ENCODE measurements at places on chromosomes 12 and 14.

DNA sequence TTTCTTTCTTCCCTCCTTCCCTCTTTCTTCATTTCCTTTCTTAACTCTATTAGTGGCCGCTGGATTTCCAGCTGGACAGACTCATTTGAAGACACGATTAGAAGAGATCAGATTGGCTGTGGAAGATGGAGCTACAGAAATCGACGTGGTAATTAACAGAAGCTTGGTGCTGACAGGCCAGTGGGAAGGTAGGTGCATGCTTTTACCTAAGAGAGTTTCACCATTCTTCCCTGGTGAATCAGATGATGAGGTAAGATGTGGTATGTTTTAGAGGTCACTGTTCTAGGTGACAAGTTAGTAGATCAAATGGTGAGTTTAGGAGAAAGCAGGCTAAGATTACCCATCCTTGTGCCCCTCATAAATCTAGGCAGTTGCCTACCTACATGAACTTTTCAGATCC, 51.6 kb downstream of the DERA start:
- no peak for DNase-seq

DNA sequence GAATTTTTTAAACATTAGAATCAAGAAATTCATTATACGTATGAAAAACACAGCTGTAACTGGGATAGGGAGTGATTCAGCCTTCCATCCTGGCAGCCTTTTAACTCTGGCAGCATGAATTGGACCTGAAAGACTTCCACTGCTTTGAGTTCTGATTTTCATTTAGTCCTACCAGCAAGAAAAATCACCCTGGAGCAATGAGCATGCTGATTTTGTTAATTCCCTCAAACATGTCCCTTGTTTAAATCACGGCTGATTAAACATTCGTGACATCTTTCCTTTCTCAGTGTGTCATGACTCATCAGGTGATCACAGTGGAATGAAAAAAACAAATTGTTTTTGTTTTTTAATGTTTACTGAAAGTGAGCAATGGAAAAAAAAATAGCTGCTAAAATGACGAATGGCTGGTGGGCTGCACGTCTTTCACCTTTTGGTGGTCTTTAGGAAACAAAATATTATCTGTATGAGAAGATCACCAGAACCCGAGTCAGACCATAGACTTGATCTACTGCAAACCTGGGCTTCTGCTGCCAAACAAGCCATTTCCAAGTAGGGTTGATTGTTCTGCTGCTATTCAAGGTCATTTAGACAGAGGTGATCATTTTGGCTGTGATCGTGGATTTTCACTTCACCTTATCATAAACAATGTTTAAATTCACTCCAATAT, 67.0 kb upstream of the CAND1 start:
- DNase-seq, result no peak

GRCh38 chr14:60051721-60052221, 40.0 kb upstream of the PCNX4 start:
- DNase-seq, result no peak

DNA sequence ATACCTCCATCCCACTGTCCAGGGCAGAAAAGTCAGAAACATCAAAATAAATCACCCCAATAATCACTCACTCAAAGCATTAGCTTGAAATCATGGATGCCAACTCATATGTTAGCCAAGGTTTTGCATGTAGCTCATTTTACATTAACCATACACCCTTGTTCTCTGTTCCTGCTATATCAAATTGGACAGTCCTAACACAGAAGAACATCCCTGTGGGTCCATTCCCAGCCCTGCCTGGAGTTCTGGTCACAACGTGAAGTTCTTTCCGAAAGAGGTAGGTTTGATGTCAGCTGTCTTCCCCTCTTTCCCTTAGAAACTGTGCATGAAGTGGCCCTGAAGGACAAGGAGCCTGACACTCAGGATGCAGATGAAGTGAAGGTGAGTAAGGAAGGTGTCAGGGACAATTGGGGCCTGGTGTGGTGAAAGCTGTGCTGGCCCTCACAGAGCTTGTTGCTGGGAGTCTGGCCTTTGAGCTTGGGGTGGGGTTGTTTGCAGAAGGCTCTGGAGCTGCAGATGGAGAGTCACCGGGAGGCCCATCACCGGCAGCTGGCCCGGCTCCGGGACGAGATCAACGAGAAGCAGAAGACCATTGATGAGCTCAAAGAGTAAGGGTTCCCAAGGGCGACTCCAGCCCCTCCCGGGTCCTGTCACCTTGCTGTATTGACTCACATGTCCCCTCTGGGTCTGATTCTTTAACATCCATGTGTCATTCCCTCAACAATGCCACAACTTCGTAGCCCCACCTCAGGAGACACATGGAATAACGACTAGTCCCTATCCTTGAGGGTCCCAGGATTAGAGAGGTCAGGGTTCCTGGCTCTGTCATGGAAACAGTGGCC, 15.0 kb upstream of the PIP4K2C start:
- no peak for DNase-seq

DNA sequence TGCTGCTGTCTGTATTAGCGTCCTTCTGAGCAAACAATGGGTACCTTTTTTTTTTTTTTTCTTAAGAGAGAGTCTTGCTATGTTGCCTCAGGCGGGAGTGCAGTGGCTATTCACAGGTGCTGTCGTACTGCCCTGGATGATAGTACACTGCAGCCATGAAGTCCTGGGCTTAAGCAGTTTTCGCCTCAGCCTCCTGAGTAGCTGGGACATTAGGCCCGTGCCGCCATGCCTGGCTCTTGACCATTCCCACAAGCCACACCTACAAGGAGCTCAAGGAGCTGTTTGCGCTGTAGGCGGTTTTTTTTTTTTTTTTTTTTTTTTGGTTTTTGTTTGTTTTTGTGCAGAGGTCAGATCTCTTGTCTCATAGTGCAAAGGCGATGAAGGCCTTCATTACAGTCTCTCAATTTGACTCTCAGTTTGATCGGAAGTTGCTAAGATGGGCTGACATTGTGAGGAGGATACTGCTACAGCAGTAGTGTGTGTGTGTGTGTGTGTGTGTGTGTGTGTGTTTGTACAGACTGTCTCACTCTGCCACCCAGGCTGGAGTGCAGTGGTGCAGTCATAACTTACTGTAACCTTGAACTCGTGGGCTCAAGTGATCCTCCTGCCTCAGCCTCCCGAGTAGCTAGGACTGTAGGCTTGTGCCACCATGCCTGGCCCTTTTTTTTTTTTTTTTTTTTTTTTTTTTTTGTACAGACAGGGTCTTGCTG, 34.2 kb downstream of the TRAF3 start:
- DNase-seq, result no peak

DNA sequence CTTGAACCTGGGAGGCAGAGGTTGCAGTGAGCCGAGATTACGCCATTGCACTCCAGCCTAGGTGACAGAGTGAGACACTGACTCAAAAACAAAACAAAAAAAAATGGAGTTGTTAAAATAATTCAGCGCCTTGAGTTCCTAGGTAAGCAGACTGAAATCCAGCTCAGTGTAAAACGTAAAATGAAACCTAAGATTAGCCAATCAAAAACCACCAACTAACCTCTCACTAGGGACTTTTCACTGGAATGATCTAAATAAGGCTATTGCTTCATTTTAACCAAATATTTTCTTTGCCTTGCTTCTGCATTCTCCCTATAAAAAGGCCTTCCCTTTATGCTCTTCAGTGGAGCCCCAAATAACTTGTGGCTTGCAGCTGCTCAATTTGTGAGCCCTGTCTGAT, 91.6 kb upstream of the HIF1A start:
- no peak for DNase-seq

DNA sequence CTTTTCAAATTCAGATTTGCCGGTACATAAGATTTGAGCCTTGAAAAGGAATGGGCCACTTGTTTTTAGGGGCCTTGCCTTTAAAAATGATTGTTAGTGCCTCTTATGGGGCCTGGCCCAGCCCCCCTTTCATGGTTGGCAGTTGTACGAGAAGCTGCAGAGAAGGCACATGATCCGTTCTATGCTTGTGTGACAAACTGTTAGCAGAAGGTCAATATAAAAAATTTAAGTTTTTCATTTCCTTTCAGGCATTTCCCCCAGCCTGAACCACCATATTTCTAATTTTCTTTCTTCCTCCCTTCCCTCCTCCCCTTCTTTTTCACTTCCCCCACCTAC, 119.1 kb downstream of the PLXNC1 start:
- DNase-seq, result no peak

- no peak for DNase-seq
These were observed 40.9 kb downstream of the CDK17 start for GRCh38 chr12:96359328-96359727.

Data from hepatic stellate cell (primary cell).